ENCODE measurements at places on chromosomes 2 and 18. TPM values are rescaled to one million over a fixed set of nuclear protein-coding genes. Genes with fewer than 3 reads are reported as not detected.
A peak's percentile ranks its signal among the peaks of the same experiment; 100 is the strongest.

NT5DC4 gene
- total RNA-seq = not detected

MBD5 gene
- 59.1 TPM for total RNA-seq

HJURP gene
- total RNA-seq = 1.9 TPM

DNA sequence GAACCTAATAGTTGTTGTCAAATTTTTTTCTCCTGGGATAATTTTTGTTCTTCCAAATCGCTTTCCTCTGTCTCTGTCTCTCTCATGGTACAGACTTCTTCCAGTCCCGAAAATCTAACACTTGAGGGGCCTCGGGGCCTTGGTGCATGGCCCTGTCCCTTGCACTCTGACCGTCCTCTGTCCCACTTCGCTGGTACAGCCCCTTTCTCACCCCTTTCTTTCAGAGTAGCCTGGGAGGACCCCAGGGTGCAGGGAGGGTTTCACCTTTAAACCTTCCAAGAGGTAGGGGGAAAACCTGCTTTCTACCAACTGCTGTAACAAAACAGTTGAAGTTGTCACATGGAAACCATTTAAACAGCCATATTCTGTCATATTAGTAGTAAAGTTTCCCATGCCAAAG is 22.2 kb upstream of the FAHD2A start:
- DNase-seq = no peak

- no peak for DNase-seq
These were observed 29.0 kb downstream of the SERPINB5 start for GRCh38 chr18:63505566-63506335.

DNA sequence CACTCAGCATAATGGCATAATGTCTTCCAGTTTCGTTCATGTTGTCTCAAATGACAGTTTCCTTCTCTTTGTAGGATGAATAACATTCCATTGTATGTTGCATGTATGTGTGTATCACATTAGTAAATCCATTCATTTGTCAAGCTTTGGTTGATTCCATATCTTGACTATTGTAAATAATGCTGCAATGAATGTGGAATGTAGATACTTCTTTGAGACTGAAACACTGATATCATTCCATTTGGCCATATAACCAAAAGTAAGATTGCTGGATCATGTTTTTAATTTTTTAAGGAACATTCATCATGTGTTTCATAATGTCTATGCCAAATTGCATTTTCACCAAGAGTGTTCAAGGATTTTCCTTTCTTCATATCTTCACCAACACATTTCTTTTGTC is 1711.4 kb upstream of the PIK3C3 start:
- no peak for DNase-seq

- no peak for DNase-seq
These were observed 152.0 kb downstream of the CYRIA start for GRCh38 chr2:16513626-16514025.

GRCh38 chr18:32257084-32257785 is 67.4 kb downstream of the MEP1B start:
- no peak for DNase-seq

GRCh38 chr18:76405681-76406356 is 89.2 kb downstream of the ZNF516 start:
- no peak for DNase-seq

- peak; percentile 23 for DNase-seq
These were observed 34.7 kb downstream of the RALB start for GRCh38 chr2:120287183-120288015.

GRCh38 chr2:78318275-78318674 is 707.2 kb upstream of the REG3G start:
- no peak for DNase-seq

DNA sequence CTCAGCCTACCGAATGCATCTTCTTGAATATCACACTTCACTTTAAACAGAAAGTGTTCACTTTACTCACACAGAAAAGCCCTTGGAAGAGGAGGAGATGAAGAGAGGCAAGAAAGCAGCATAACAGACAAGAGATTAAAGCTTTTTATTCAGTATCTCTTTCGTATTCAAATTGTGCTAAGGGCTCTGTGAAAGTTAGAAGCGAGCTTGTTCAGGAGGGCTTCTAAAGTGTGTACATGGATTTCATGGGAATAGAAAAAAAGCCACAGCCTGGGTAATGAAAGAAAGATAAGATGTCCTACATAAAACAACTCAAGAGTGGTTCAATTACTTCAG is 531.9 kb downstream of the TMEM182 start:
- no peak for DNase-seq
